Activated naive CD4-positive, alpha-beta T cell (primary cell): ENCODE measurements at places on chromosomes 5 and 9.
A peak's percentile ranks its signal among the peaks of the same experiment; 100 is the strongest.

- no peak for DNase-seq
Observed at GRCh38 chr9:20315677-20316076, 306.6 kb downstream of the MLLT3 start.

DNA sequence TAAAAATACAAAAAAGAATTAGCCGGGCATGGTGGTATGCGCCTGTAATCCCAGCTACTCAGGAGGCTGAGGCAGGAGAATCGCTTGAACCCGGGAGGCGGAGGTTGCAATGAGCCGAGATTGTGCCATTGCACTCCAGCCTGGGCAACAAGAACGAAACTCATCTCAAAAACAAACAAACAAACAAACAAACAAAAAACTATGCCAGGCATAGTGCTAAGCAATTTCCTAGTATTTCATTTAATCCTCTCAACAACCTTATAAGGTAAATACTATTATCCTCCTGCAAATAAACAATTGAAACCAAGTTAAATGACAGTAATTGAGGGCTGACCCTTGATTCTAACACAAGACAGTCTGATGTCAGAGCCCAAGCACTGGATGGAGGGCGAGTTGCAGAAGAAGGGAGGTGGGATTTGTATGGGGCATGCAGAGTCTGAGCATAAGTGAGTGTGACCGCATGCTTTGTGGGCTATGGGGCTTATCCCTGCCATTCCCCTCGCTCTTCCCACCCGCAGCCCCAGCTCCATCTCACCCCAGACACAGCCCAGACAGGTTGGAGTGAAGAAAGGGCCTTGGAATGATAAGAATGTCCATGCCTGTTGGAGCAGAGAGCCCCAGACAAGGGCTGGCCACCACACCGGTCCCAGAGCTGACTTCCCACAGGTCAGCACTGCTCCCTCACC, 24.3 kb upstream of the RPS14 start:
- DNase-seq: no peak

DNA sequence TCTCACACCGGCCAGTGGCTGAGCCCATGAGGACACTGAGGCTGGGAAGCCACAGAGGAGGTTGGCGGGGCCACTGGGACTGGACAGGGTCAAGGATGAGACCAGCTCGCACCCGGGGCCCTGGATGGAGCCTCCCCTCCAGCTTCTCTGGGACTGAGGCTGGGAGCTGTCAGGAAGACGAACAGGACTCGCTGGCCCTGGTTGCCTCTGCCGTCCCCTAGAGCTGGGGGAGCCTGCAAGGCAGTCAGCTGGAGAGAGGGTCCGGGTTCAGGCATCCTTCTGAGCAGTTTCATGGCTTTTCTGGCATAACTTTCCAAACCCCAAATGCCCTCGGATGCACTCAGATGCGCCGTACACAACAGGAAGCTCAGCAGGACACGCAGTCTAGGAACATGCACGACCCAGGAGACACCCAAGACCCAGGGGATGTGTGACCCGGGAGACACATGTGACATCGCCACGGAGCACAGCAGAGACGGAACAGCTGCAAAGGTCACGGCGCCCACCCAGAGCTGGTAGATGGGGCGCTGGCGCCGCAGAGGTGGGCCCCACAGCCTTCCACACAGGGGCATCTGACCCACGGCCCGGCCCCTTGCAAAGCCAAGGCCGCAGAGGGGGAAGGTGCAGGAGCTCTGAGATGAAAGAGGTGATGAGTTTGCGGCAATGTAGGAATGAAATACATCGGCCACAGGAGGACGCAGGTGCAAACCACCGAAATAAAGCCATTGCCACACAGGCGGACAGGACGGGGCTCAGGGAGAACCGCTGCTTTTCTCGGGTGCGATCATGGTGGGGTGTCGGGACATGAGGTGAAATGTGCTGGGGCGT, 17.1 kb downstream of the TPPP start:
- no peak for DNase-seq

- no peak for DNase-seq
Observed at GRCh38 chr9:77092536-77092935, 73.1 kb downstream of the FOXB2 start.

- DNase-seq: no peak
Observed at GRCh38 chr5:89930591-89931392, 478.8 kb downstream of the CETN3 start.

DNA sequence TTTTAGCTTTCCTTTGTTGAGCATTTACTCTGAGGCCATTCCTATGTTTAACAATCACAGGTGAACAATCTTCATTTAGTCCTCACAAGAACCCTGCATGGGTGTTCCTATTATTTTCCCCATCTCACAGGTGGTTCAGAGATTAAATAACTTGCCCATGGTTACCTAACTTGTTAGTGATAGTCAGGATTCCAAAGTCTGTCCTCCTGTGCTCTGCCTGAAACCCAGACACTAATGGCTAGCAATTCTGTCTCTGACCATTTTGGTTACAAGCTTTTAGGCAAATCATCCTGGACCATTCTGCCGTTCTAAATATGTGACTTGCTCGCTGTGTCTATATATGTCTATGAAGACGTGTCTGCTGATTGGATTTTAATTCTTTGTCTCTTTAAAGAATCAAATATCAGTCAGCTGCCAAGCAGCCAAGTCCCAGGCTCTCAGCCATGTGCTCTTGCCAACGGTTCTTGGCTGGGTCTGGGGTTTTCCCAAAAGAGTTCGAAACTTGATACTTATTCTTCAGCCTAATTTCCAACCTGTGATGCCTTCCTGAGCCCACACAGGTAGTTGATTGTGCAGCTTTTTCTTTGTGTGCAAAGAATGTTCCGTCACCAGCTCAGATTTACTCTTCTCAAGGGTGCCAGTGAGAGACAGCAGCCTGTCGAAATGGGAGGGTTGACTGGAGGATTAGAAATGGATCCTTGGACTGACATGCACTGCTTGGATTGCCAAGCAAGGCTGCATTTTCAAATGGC, 121.7 kb downstream of the NREP start:
- DNase-seq: no peak

GRCh38 chr5:113295111-113295539, 139.7 kb downstream of the TSSK1B start:
- DNase-seq: no peak

DNA sequence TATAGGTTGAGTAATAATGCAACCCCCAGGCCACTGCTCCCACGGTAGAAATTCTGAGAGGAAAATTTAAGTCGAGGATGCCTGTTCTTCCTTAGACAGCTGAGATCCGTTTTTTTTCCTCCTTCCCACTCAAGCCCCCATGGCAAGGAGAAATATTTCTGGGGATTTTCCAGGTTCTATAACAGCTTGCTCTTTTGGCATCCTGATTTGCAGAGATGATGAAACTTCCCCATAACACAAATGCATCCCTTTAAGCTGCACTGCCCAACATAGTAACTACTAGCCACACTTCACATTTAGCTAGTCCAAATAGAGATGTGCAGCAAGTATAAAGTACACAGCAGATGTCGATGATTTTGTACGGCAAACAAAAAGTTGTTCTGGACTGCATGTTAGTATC, 32.5 kb upstream of the GNA14 start:
- no peak for DNase-seq

DNA sequence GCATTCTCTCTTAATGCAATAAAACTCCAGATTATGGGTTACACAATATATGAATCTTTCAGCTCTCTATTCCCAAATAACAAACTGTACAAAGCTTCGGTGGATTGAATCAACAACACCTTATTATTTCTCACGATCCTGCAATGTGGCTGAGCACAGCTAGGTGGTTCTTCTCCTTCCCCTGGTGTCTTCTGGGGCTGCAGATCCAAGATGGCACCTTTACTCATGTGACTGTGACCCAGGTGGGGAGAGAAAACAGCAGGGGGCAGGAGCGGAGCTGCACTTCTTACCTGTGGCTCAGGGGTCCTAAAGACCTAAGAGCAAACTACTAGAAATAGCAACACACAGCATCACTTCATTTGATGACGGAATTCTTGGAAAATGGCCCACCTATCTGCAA, 233.1 kb downstream of the IRX1 start:
- no peak for DNase-seq

DNA sequence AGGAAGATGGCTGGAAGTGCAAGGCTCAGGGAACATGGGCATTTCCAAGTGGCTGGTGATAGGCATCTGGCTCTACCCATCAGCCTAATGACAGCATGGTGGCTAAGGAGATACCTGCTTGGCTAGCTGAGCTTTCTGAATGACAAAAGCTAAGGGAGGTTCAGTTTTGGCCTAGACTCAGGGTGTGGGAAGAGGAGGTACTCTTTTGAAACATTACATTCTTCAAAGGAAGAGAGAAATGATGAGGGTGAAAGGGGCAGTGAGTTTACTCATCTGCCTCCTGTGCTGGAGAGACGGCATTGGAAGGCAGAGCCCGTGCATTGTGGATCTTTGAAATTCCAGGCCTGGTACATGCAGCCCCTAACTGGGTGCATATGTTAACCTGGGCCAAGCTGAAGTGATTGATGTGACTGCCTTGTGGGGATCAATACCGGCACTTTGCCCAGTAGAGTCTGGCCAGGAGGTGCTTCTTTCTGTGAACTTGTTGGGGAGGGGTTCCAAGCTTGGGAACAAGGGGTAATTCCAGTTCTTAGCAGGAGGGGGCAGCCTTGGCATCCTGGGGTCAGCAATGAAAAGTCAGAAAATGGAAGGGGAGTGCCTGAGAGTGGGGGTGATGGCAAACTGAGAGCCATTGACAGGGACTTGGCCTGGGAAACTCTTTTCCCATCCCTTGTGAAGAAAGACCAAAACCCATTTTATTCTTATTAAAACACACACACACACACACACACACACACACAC, 108.6 kb downstream of the ACER2 start:
- DNase-seq: no peak

DNA sequence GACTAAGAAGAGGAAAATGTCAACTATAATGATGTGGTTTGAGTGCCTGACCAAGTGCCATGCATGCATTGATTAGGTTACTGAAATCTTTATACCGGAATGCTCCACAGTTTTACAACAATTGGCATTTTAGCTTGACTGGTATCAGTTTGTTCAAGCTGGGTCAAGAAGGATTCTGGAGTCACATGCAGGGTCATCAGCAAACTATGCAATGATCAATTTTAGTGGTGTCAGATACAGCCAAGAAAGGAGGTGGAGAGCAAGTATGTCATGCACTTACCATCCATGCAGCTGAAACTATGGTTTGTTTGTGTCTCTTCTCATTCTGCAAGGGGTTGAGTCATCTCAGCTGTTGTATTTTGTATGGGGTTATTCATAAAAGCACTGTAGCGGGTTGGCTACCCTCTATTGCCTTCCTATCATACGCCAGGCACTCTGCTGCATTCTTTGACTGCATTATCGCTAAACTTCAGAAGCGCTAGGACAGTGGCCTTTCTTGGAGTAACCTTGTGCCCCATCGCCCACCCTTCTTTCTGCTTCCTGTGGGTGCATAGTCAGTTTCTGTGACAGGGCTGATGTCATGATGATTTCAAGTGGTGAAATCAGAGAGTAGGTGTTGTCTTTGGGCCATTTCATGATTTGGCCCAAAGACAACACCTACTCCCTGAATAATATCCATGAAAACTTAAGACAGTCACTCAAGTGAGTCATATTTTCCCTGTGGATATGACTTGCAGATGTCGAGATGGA, 145.4 kb downstream of the MTX3 start:
- DNase-seq: no peak

DNA sequence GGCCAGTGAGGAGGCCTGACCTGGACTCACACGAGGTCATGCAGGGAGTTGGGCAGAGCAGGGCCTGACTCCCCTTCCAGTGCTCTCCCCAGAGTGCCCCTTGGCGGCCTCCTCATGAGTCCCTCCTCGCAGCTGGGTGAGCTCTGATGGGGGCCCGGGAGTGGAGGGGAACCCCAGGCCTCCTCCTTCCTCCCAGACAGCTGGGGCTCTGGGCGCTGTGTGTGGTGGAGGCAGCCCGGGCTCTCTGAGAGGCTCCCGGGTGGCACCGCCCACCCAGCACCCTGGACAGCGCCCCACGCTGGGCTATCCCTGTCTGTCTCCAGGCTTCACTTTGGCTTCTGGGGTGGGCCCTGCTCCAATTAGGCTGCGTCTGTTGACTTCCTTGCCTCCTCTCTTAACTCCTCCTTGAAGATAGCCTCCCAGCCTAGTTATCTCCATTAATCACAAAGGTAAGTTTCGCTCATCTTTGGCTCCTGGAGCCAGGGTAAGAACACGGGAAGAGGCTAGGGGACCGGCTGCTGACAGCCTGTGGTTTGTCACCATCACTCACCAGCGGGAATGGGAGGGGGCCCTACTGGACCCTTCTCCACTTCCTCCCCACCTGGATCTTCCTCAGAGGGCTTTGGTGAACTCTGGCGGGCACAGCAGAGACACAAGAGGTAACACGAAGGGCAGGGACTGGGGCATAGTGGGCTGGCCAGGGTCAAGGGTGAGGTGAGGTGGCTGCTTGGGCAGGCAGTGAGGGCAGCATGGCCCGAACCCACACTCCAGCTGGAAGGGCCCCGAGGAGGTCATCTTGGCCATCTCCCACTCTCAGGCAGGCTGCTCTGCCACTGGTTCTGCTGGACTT, 13.1 kb downstream of the PSD2 start:
- peak; percentile 6 for DNase-seq

DNA sequence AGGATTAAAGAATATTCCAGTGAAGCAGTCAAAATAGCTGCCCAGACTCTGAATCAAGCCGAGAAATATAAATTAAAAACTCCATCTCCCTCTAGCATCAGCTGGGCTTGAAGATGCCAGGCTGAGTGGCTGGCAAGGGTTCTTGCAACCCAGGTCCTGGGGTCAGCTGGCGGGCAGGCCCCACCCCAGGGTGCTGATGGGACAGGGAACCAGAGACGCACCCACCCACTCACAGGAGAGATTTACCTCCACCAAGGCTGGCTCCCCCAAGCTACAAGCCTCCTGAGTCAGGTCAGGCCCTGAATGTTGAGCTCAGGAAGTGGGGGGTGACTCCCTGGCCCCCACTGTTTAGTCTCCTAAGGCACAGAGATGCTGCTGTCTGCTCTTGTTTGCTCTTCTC, 83.9 kb upstream of the HSPA9 start:
- no peak for DNase-seq

GRCh38 chr9:93244510-93245436, 60.8 kb downstream of the WNK2 start:
- no peak for DNase-seq

DNA sequence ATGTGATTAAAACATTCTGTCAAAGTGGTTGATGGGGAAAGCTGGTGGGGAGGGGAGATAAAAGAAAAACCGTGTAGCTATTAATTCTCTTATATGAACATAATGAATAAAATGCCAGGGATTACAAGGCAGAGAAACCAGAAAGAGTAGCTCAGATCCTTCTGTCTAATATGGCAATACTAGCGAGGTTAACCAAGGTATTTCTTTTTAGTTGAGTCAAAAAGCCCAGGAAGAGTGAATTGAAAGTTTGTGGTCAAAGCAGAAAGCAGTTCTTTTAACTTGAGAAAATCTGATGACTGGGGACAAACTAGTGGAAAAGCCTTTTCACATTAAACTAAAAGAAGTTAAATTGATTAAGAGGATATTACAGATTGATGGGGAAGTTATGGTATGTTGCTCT, 76.0 kb downstream of the ERBIN start:
- DNase-seq: no peak

- DNase-seq: no peak
Observed at GRCh38 chr9:88930716-88931115, 60.6 kb upstream of the S1PR3 start.

- DNase-seq: no peak
Observed at GRCh38 chr5:162196351-162196750, 128.8 kb downstream of the GABRG2 start.
